CD4-positive, alpha-beta memory T cell (primary cell): ENCODE measurements at places on chromosomes 13 and 19. TPM values are rescaled to one million over a fixed set of nuclear protein-coding genes. Genes with fewer than 3 reads are reported as not detected.
A peak's percentile ranks its signal among the peaks of the same experiment; 100 is the strongest.

GRCh38 chr19:16853066-16853465 lies 23.9 kb downstream of the SIN3B start:
- DNase-seq: no peak

GRCh38 chr13:110436276-110436675 lies 125.2 kb downstream of the RAB20 start:
- DNase-seq: no peak

- no peak for DNase-seq
Measured at GRCh38 chr13:69857183-69857821, 250.3 kb upstream of the ATXN8OS start.

- DNase-seq: no peak
Measured at GRCh38 chr13:94416454-94417080, 62.9 kb downstream of the DCT start.

SPACA4 gene
- not detected for total RNA-seq

IZUMO2 gene
- total RNA-seq: not detected

- no peak for DNase-seq
Measured at GRCh38 chr13:112054616-112055015, 12.3 kb upstream of the SOX1 start.

DNA sequence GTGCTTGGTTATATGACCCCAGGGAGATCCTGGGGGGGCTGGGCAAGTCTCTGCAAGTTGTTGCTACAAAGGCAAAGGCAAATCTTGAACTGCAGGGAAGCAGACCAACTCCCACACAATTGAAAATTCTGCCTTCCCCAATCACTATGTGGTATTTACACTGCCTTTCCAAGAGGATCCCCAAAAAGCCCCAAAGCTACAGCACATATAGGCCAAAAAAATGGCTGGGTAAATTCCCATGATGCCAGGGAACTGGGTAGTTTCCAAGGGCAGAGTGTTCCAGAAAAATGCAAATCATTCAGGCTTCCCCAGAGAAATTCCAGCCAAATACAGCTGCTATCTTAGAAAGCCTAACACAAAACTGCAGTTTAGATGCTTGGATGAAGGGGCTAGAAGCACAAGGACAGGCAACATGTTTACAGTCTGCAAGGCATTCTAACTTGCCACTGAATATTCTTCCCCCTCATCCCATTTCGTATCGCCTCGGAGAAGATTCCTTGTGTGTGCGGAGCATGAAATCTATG lies 6.2 kb downstream of the FOXO1 start:
- no peak for DNase-seq

GRCh38 chr19:12720296-12720695 lies 3.4 kb downstream of the TNPO2 start:
- DNase-seq: no peak

GRCh38 chr13:41004875-41005693 lies 14.0 kb downstream of the ELF1 start:
- DNase-seq: peak; percentile 72

GRCh38 chr19:21612403-21612872 lies 107.0 kb downstream of the ZNF429 start:
- DNase-seq: no peak

DNA sequence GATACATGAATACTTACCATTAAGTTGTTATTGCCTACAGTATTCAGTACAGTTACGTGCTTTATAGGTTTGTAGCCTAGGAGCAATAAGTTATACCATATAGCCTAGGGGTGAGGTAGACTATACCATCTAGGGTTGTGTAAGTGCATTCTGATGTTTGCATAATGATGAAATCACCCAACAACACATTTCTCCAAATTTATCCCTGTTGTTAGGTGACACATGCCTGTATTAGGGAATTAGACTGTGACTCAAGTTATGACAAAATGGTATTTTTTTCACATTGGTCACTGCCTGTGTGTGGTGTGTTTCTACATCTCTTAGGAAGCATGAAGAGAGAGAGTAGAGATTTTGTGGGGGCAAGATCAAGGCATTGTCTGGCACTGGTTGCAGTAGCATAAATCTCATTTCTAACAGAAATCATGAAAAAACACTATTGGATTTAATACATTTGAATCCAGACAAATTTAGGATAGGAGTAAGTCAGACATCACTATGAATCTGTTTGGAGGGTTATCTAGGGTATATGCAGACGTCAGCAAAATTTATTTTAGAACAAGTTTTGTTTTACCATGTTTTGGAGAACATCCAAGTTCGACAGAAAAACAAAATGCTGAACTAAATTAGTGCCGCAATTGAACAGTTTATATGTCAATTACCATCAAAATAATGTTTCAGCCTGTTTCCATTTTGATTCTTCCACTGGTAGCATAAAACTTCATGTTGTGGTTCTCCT lies 332.1 kb downstream of the LMO7 start:
- DNase-seq: no peak

- no peak for DNase-seq
Measured at GRCh38 chr13:113491418-113491883, 940 bp upstream of the DCUN1D2 start.

ZNF227 gene
- 54.4 TPM for total RNA-seq

DNA sequence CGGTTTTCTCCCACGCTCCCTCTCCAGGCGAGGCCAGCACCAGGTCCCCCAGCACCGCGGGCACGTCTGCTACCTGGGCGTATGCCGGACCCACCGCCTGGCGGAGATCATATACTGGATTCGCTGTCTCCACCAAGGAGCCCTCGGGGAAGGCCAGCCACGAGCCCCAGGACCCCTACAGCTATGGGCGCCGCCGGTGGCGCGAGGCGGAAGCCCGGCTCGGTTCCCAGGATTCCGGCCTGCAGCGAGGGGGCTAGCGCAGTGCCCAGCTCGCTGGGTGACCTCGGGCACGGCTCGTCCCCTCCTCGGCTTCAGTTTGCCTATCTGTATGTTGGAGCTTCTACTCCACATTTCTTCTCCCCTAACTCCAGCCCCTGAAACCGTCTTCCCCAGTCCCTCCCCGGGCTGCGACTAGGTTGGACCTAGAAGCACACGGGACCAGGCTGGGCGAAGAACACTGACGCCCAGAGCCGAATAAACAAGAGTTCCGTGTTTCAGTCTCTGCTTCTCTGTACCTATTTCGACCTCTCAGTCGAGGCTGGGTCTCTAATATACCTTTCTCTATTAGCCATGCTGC lies 749 bp upstream of the CPT1C start:
- DNase-seq: no peak

CCDC8 gene
- total RNA-seq: not detected

DNA sequence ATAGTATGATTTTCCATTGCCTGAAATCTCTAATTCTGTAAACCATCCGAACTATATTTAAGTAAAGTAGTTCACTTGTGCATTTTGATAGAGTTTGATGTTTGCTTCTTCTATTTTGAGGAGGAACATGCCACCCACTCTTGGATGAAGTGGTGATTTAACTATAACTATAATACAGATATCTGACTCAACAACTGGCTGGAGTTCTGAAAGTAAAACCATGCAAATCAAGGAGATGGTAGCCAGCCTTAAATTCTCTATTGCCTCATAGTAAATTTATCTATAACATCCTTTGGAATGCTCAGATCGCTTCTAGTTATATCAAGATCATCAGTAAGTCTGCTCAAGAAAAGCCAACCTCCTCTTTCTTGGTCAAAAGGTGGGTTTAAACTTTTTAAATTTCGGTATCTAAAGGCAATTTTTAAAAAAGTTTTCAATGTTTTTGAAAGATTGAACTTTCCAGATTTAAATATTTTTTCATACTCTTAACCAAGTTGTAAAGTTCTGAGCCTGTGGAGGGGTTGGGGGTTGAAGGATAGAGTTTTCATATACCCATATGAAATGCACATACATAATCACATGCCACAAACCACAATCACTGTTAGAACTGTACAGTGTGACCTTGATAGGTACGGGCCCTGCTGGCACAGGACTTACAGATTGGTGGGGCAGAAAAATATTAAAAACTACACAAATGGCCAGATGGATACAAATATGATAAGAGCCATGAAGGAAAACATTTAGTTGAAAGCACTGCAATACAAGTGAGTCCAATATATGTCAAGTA lies 90.5 kb upstream of the RFC3 start:
- no peak for DNase-seq

GRCh38 chr19:5705552-5705951 lies 14.4 kb downstream of the LONP1 start:
- no peak for DNase-seq

GRCh38 chr13:95485518-95486144 lies 66.9 kb upstream of the CLDN10 start:
- DNase-seq: no peak

MLNR gene
- not detected for total RNA-seq

GRCh38 chr19:53644061-53644816 lies 12.4 kb downstream of the DPRX start:
- DNase-seq: no peak

- no peak for DNase-seq
Measured at GRCh38 chr13:22848539-22849052, 332.2 kb upstream of the SGCG start.

OR7C1 gene
- not detected for total RNA-seq

ACER1 gene
- total RNA-seq: 0.67 TPM

- peak; percentile 13 for DNase-seq
Measured at GRCh38 chr19:57830071-57830602, at the start of gene ZNF587B. TSS of gene ZNF587B (plus strand) at chr19:57830299. CDS start at chr19:57830529, 230 bp downstream.
